ENCODE measurements at places on chromosomes 13 and 19.

- no peak for DNase-seq
Measured at GRCh38 chr13:94917824-94918223, 205.5 kb upstream of the SOX21 start.

- no peak for DNase-seq
Measured at GRCh38 chr19:13441810-13442512, 64.3 kb downstream of the CACNA1A start.

DNA sequence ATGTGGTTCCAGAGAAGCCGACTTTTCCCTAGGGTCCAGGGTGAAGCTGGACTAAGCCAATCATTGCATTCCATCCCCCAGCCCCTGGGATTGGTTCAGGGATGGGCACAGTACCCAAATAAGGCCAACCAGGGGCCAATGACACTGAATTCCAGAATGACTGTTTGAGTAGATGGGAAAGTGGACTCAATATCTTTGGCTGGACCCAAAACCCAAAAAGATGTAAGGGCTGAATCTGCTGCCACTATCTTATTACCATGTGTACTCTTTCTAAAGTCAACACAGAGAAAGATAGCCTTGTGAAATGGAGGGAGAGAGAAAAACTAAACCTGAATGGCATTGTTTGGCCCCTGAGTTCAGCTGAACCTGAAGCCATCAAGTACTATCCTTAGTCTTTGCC, 39.2 kb upstream of the TNFSF11 start:
- DNase-seq, result no peak

- no peak for DNase-seq
Measured at GRCh38 chr19:19579533-19580361, 38.7 kb downstream of the PBX4 start.

DNA sequence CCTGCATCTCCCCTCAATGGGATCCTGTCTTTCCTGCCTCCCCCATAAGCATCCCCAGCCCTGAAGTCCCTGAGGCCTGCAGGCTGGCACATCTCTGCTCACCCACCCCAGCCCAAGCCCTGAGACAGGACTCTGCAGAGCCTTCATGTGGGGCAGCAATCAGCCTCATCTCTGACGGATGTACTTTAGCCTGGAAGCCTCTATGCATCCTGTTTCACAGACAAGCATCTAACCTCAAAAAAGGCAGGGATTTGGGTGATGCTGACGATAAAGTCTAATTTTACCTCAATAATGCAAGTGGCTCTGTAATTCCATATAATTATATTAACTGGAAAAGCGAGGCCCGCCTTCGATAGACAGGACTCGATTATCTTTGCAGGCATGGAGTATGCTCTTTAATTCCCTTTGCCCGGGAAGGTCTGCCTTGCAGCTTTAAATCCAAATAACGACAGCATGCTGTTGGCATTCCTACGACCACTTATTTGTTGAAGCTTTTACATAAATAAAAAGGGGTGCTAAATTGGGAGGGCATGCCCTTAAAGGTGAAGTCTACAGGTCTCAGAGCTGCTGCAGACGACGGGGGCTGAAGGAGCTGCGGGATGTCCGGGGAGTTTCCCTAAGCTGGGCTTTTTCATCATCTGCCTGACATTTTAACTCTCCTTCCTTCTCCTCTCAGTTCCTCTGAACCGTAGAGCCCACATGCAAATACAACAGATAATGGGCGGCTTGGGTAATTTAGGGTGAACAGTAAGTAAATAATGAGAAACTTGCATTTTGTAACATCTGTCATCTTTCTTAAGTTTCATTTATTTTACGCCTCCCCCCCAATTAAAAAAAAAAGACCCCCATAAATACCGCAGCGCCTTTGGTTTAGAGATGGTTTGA, 211.5 kb downstream of the URI1 start:
- no peak for DNase-seq

DNA sequence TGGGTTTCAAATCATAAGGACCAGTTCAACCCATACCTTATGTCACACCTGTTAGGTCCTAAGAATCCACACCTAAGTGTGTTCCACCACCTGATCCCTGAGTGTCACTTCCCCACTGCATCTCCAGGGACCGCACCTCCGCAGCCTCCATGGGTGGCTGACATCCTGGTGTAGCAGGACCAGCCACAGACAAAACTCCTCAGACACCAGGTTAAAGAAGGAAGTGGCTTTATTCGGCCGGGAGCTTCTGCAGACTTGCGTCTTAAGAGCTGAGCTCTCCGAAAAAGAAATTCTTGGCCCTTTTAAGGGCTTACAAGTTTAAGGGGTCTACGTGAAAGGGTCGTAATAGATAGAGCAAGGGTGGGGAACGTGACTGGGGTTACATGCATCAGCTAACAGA, 509.9 kb downstream of the MYO16 start:
- no peak for DNase-seq

DNA sequence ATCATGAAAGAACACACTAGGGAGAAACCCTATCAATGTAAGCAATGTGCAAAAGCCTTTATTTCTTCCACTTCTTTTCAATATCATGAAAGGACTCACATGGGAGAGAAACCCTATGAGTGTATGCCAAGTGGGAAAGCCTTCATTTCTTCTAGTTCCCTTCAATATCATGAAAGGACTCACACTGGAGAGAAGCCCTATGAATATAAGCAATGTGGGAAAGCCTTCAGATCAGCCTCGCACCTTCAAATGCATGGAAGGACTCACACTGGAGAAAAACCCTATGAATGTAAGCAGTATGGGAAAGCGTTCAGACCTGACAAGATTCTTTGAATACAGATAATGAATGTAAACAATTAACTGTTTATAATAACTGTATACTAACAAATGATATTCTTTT, 15.0 kb upstream of the ZNF439 start:
- no peak for DNase-seq

DNA sequence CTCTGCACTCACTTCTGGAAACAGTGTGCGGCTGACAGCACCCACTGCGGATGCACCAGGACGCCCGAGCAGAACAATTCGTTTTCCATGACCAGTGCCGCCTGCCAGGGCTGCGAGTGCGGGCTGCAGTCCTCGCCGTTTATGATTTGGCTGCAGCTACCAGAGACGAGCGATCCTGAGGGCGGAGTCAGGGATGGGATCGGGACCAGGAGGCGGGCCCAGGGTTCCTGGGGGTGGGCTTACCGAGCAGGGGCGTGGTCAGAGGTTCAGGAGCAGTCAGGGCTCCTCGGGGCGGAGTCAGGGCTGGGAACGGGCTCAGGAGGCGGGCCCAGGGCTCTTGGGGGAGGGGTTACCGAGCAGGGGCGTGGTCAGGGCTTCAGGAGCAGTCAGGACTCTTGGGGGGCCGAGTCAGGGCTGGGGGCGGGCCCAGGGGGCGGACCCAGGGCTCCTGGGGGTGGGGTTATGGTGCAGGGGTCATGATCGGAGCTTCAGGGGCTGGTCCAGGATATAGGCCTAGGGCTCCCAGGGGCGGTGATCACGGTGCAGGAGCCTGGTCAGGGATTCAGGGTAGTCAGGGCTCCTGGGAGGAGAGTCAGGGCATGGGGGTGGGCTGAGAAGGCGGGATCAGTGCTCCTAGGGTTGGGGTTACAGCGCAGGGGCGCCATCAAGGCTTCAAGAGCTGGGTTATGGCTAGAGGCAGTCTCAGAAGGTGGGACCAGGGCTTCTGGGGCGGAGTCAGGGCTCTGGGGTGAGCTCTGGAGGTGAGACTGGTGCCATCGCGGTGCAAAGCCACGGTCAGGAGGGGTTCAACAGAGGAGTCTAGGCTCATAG, 1.7 kb downstream of the KLK4 start:
- DNase-seq, result no peak

- no peak for DNase-seq
Measured at GRCh38 chr13:95471960-95472359, 80.6 kb upstream of the CLDN10 start.

GRCh38 chr13:23356368-23356767, 77.1 kb downstream of the SACS start:
- DNase-seq, result no peak

DNA sequence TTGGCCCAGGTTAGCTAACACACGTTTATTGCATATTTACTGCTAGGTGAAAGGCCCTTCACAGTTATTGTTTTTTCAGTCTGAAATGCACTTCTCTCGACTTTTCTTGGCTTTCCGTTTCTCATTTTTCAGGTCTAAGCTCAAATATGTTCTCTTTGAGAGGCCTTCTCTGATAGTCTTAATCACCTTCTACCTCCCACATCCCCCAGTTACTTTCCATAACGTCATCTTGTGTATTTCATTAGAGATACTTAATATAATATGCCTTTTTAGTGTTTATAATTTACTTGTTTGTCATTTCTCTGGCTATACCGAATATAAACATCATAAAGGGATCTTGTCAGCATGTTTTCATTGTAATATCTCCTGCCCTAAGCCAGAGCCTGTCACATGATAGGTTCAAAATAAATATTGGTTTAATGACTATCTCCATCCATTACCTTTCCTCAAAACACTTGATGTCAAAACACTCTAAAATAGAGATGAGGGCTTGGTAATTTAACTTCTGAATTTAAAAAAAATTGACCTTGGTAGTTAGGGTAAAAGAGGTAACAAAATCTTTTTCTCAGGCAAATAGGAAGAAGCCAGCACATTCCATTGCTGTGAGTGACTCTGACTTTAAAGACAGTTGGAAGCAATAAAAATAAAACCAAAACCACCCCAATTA, 168.6 kb upstream of the RFC3 start:
- DNase-seq, result no peak

- no peak for DNase-seq
Measured at GRCh38 chr19:19111967-19112580, 26.2 kb downstream of the TMEM161A start.

DNA sequence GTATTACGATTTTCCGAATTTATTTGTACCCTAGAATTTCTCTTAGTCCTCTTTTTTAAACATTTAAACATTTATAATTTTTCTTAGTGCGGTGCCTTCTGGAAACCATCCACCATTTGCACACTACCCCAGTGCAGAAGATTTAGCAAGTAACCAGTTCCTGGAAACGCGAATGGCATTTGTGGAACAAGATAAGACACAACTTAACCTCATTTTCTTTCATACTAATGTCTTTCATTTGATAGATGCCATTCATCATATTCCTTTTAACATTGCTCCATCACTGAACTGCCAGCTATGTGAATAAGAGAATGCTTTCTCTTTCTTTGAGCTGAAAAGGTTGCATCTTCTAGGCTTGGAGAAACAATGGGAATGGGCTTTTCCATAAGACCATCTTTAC, 6.8 kb downstream of the FRY start:
- no peak for DNase-seq

DNA sequence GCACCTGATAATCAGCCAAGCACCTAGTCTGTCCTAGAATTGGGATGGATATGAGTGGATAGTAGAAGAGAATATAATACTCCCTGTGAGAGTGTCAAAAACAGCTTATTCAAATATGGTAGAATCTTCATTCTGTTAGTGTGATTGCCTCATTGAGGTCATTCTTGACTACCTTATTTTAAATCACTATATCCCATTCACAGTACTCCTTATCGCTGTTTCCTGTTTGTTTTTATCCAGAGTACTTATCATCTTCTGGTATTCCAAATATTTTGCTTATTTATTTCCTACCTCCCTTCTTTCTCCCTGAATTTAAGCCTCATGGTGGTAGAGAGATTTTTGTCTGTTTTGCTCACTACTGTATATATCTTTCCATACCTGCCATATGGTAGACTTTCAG, 9.9 kb downstream of the NDFIP2 start:
- no peak for DNase-seq

DNA sequence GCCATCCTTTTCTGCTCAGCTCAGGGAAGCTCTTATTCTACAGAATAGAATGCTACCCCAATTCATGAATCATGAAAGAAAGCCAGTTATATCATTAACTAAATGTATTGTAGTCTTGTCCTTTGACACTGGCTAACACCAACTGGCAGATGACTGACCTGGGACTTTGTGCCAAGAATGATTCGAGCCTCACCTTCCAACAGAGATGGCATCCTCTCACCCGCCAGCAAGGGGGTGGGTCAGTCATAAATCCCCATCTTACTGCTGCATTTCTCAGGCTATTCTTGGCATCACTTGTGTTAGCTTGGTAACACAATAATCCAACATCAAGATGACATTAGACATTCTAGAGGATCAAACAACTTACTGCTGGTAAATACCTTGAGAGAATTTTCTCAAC, 1239.8 kb upstream of the MIR17HG start:
- DNase-seq, result no peak

GRCh38 chr19:41411968-41412265, 14.3 kb downstream of the BCKDHA start:
- no peak for DNase-seq

DNA sequence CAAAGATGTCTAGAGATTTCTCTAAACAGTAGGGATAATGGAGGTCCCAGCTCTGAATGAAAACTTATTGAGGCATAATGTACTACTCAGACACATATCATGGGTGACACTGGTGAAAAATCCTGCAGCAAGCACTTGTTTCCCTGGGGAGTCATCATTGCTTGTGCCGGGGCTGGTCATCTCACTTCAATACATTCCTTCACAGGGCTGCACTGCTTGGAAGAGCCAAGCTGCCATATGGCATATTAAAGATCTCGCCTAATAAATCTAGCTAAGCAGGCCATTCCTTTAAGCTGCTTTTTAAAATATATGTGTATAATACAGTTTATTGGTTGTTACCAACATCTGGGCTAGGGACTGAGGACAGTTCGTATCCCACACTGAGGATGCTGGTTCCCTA, 332.2 kb upstream of the GPC6 start:
- no peak for DNase-seq

GRCh38 chr13:100528820-100529219, 59.8 kb downstream of the GGACT start:
- DNase-seq, result no peak

GRCh38 chr13:48078251-48078656, 16.6 kb downstream of the MED4 start:
- DNase-seq, result no peak

DNA sequence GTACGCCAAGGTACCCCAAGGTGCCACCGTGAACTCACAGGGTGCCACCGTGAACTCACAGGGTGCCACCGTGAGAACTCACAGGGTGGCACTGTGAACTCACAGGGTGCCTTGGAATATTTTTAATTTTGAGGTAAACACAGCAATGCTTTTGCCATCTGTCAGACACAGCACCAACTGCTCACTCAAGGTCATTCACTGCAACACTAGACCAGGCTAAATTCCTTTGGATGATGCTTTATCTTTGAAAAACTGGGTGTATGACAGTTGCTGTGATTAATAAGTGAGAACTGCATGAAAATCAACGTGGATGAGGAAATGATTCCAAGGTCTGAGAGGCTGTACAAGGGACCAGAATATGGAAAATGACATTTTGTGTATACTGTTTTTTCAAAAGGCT, 18.9 kb downstream of the SAFB2 start:
- no peak for DNase-seq

DNA sequence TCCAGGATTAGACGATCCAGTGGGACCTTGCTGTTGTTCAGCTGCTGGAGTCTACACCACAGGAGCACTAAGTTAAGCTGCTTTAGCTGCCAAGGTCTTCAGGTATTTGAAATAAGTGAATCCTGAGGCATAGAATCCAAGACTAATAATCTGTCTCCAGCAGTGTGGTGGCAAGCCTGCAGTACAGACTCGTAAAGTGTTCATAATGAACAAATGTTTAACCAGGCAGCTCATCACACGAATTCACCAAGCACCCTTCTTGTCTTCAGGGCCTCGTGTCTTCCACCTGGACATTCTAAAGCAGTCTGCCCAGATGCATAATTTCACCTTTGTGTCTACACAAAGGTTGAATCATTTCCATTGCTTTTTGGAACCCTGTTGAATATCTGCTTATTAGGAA, 5.3 kb downstream of the ATP11A start:
- no peak for DNase-seq

- no peak for DNase-seq
Measured at GRCh38 chr13:71681901-71682613, 184.9 kb downstream of the DACH1 start.

GRCh38 chr13:112983428-112984196, 14.6 kb downstream of the MCF2L start:
- DNase-seq, result no peak
